ENCODE measurements at places on chromosomes 5 and 9.

GRCh38 chr5:60354311-60354710, 345.7 kb downstream of the DEPDC1B start:
- DNase-seq: no peak

DNA sequence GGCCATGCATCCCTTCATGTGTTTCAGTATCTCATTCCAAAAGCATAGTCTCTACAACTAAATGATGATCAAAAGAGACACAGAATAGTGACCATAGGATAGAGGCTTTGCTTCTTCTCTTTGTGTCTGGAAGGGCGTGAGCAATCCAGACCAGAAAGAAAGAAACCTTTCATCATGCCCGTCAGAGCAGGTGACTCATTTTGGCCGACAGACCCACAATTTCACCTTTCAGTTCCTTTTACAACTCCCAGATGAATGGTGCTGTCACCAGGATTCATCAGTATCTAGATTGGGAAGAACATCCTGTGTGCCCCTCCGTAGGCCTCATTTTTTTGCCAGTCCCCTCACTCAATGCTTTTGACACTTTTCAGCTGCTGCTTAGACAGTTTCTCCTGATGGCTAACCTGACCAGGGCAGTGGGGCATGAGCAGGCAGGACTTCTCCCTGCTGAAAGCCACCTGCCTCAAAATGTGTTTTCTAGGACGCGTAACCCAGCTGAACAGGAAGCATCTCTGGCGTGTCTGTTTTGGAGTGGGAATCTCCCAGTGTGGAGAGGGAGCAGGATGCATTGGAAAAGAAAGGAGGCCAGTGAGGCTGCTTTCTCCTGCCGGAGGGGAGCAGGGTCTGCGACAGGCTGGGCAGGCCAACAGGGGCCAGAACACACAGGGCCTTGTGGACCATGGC, 21.2 kb downstream of the ABLIM3 start:
- no peak for DNase-seq

DNA sequence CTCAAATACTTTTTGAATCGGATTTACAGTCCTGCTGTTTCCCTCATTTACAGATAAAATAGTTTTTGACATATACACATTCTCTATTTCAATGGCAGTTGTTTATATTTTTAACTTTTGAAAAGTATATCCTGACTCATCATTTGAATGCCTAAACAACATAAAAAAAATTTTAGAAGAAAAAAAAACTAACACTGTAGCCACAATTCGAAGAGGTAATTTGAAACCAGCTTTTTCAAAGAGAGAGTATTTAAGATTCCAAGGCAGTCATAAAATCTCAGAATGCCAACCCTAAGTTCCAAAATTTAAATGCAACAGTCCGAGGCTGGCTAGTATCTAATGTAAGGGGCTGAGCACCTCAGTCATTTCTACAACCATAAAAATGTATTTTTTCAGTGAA, 626.8 kb downstream of the DNAH5 start:
- DNase-seq: no peak

GRCh38 chr9:136875155-136875554, 9.0 kb upstream of the EDF1 start:
- DNase-seq: no peak

DNA sequence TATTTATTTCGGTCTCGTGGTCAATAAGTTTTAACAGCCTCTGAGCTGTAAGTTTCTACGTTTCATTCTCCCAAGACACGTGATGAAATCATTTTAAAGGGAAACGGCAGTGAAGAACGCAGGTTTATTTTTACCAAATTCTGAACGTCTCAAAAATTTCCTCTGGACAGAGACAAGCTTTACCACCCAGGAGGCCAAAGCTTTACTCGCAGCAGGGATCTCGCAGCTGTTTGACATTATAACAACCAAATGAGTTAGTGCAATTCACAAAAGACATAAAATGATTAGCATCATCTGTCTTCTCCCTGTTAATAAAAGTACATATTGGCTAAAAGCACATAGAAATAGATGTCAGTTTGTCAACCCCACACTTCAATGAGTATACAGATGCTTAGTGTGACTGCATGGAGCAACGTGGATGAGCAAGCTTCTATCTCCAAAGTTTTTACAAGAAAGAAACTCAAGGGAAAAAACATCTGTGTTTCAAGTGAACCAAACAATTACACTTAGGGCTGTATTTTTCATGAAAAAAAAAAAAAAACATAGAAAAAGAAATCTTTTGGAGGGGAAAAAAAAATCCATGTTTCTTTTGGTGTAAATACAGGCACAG, 2.5 kb downstream of the SEMA5A start:
- no peak for DNase-seq

- DNase-seq: no peak
These were observed 283.8 kb downstream of the PDE4D start for GRCh38 chr5:59609501-59610265.

- peak; percentile 50 for DNase-seq
These were observed 46.2 kb downstream of the ASS1 start for GRCh38 chr9:130490981-130491380.

GRCh38 chr5:167694325-167695147, 596.9 kb upstream of the WWC1 start:
- DNase-seq: no peak

DNA sequence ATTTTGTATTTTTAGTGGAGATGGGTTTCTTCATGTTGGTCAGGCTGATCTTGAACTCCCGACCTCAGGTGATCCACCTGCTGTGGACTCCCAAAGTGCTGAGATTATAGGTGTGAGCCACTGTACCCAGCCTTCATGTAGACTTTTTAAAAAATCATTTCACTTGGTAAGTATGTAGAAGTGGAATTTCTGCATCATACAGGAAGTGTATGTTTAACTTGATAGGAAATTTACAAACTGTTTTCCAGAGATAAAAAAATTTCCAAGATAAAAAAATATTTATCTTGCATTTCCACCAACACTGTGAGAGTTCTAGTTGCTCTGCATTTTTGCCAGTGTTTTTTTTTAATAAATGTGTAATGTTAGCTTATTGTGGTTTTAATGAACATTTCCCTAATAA, 155.8 kb downstream of the ZNF608 start:
- DNase-seq: no peak

- no peak for DNase-seq
These were observed 136.0 kb upstream of the EFNA5 start for GRCh38 chr5:107806705-107807104.

GRCh38 chr5:179427676-179428056, 82.4 kb upstream of the ADAMTS2 start:
- DNase-seq: no peak

DNA sequence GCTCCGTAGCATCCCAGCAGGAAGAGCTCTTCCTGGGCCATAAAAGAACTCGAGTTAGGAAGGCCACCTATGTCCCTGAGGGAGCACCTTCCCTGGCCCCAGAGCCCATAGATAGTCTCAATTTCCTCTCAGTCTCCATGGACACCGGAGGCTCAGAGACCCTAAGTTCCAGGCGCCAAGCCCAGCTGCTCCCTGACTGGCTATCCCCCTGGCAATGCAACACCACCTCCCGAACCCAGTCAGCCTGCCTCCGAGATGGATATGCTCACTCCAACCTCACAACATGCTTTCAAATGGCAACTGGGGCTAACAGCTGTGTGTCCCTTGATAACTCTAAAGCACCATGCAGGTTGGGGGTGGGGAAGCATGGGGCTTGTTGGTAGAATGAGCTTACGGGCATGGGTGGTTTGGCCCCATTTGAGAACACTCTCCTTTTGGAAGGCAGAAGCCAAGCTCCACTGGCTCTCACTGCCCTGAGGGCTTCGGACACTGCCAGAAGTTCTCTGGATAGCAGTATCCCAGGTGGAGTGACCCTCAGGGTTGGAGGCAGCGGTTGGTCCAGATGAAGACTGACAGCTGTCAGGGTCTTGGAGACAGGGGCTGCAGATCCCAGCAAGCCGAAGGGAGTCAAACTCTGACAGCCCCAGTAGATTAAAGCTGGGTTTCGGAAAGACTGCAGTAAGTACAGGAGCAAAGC, 165.3 kb downstream of the PAX5 start:
- no peak for DNase-seq

GRCh38 chr5:177123789-177124485, 9.6 kb upstream of the NSD1 start:
- DNase-seq: no peak

DNA sequence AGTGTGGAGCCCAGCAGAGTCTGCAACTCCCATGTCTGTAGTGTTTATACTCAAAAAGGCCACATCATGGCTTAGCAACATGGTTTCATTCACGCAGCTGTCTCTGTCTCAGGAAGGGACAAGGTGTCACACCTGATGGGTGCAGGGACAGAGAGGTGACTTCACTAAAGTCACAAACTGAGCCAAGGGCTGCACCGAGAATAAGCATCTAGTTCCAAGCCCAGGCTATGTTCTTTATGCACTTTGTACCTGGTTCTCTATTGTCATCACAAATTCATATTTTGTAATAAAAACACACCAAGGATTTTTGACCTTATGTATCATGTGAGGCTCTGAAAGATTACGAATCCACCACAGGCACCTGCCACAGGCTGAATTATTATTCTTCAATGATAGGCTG, 64.9 kb upstream of the STK32A start:
- DNase-seq: no peak

DNA sequence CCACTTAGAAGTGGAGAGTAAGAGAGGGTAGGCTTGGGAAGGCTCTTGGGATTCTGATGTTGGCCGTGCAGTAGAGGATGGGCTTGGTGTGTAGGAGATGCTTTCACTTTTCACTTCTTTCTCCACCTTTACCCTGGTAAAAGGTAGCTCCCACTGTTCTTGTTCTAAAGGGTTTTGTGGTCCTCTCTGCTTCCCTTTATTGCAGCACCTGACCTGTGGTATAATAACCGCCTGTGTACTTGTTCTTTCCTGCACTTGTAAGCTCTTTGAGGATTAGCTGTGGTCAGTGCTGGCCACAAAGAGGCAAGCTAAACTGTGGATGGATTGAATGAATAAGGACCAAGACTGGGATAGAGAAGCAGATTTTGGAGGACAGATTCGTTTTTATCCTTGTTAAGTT, 25.2 kb downstream of the KDM4C start:
- no peak for DNase-seq

- no peak for DNase-seq
These were observed 5.6 kb upstream of the URM1 start for GRCh38 chr9:128365525-128365924.

DNA sequence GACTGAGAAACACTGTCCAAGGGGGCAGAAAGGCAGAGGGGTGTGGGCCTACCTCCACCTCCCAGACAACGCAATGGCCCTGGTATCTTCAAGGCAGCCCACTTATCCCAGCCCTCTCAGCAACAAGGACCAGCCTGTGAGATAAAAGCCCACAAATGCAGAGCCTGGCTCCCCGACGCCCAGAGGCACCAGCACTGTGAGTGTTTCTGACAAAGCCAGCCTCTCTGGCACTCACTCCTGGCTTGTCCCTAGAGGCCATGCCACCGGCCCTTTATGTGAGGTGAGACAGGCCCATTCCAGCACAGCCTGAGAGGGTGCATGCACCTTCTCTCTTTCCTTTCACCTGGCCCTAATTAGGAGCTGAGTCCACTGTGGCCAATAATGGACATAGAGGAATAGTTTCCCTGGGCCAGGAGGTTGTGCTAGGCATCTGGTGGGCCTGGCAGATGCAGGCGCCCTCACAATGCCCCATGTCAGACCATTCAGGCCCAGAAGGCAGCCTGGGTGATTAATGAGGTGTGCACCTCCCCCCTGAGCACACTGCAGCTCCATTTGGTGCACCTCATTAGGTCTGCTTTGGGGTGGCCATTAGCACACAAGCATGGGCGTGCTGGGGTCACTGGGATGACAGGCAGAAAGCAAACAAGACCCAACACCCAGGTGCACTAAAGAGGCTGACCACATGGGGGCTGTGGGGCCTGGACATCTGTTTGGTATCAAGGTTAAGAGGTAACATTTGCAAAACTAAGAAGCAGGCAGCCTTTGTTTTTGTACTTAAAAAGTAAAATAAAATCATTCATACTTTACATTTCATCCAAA, 176.0 kb downstream of the MED10 start:
- DNase-seq: no peak

GRCh38 chr9:88258601-88259000, 120.3 kb upstream of the SPATA31C2 start:
- DNase-seq: no peak

- DNase-seq: no peak
These were observed 277.6 kb upstream of the TRPC7 start for GRCh38 chr5:136642976-136643375.

- DNase-seq: no peak
These were observed 1594.1 kb downstream of the EFNA5 start for GRCh38 chr5:106076655-106077054.

GRCh38 chr5:10747678-10748622, 13.1 kb downstream of the DAP start:
- no peak for DNase-seq

GRCh38 chr5:55699041-55699688, 13.0 kb downstream of the SLC38A9 start:
- DNase-seq: no peak

- DNase-seq: no peak
These were observed 119.1 kb upstream of the NR5A1 start for GRCh38 chr9:124626276-124626675.

DNA sequence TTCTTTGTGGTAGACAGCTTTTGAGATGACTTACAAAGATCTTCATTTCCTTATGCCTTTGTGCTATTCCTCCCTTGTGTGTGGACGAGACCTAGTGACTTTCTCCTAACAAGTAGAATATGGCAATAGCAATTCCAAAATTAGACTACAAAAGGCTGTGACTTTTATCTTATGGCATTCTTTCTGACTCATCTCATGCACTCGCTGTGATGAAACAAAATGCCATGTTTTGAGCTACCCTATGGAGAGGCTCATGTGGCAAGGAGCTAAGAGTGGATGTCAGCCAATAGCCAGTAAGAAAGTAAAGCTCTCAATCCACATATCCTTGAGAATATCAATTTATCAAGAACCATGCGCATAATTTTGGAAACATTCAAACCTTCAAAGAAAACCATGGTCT, 380.5 kb upstream of the SMC2 start:
- DNase-seq: no peak

- DNase-seq: no peak
These were observed 22.4 kb downstream of the SH3TC2 start for GRCh38 chr5:149040421-149040820.

- no peak for DNase-seq
These were observed 12.6 kb upstream of the TNIP1 start for GRCh38 chr5:151093476-151093889.

- DNase-seq: no peak
These were observed 68.6 kb upstream of the ADAMTS2 start for GRCh38 chr5:179413711-179414458.

- DNase-seq: no peak
These were observed 36.9 kb upstream of the RXRA start for GRCh38 chr9:134289241-134289875.

GRCh38 chr5:150265870-150266383, 23.6 kb downstream of the CAMK2A start:
- DNase-seq: no peak

DNA sequence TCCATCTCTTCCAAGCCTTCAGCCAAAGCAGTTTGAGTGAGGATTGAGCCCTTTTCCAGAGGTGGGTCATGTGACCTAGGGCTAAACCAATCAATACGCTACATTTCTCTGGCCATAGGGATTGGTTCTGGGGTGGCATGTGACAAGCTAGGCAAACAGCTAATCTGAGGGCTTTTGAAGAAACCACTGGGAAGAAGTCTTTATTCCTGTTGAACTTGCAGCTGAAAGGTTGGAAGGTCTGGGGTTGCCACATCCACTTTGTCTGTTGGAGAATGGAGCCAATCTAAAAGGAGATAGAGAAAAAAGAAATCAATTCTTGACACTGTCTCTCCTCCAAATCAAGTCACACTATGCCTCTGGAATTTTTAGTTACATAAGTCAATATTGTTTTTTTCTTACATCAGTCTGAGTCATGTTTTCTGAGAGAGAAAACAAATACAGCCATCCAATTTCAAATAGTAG, 637.8 kb upstream of the WWC1 start:
- no peak for DNase-seq
